Upper lobe of left lung (tissue), 6 donors: ENCODE measurements at places on chromosomes 3 and 15. TPM values are rescaled to one million over a fixed set of nuclear protein-coding genes. Genes with fewer than 3 reads are reported as not detected.

The CFAP44 gene
- 54.9 TPM for total RNA-seq

The TIPARP gene
- total RNA-seq: 54.5 TPM

The CLDN16 gene
- total RNA-seq: 0.06 TPM

The SELENOK gene
- total RNA-seq: 42.4 TPM

The ZSCAN2 gene
- total RNA-seq: 8.4 TPM

The ROBO2 gene
- 14.6 TPM for total RNA-seq

The C2CD4A gene
- total RNA-seq: 0.24 TPM
